ENCODE measurements at places on chromosomes 7 and 10.

GRCh38 chr7:143256932-143257331, 6.3 kb upstream of the GSTK1 start:
- DNase-seq = no peak

DNA sequence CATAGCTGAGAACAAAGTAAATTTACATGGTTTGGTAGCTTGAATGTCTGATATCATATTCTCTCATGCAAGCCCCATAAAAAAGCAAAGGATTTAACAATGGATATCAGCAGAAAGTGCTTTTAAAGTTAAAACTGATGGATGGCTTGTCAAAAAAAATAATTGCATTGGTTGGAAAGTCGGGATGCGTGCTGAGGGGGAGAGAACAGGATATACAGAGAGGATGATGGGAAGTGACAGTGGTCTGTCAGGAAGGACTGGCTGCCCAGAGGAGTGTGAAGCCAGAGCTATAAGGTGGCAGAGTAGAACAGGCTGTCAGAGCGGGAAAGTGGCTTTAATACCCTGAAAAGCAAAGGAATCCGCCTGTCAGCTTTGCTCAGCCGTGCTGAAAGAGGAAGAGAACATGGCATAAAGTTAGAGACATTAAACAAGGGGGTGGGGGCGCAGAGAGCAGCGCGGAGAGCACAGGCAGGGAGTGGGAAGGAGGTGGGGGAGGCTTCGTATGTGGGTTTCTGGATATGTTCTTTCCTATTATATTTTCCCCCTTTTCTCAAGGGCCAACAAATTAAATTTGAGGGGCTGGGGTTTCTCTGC, 493.0 kb downstream of the LRMDA start:
- no peak for DNase-seq

- DNase-seq = no peak
Measured at GRCh38 chr10:98262571-98262970, 5.4 kb downstream of the LOXL4 start.

- DNase-seq = no peak
Measured at GRCh38 chr10:116084161-116084560, 188.8 kb downstream of the GFRA1 start.

DNA sequence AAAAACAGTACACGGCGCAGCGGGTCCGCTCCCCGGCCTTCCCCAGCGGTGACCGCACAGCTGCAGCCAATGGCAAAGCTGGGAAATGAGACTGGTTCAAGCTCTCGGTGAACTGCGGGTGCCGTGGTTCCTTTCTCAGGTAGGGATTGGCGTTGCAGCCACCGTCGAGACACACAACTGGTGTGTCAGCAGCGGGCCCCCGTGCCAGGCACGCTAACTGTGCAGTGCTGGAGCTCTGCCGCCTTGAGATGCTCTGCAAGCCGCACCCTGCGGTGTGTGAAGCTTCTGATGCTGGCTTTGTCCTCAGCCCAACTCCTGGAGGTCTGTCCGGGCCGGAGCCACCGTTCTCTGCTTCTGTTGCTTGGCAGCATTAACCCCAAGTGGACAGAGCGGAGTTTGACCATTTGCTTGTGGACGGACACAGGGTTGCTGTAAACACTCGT, 20.6 kb upstream of the NKX6-2 start:
- peak; percentile 31 for DNase-seq

DNA sequence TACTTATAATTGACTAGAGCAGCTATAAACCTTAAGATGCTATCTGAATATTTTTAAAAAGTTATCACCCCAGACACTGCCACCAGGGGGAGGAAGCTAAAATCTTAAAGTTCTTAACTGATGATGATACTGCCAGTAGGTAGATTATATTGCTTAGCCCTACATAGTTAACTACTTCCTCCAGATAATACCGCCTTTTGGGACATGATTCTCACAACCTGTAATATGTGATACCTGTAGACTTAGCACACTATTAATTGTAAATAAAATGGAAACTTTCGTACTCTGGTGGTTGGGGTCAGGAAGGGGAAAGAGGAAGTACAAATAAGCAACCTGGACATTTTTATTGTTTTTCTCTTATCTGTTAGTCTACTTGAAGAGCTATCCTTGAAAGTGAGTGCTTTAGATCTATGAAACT, 268.9 kb downstream of the ADK start:
- DNase-seq = no peak

GRCh38 chr10:63627881-63628296, 106.7 kb downstream of the REEP3 start:
- DNase-seq = no peak

DNA sequence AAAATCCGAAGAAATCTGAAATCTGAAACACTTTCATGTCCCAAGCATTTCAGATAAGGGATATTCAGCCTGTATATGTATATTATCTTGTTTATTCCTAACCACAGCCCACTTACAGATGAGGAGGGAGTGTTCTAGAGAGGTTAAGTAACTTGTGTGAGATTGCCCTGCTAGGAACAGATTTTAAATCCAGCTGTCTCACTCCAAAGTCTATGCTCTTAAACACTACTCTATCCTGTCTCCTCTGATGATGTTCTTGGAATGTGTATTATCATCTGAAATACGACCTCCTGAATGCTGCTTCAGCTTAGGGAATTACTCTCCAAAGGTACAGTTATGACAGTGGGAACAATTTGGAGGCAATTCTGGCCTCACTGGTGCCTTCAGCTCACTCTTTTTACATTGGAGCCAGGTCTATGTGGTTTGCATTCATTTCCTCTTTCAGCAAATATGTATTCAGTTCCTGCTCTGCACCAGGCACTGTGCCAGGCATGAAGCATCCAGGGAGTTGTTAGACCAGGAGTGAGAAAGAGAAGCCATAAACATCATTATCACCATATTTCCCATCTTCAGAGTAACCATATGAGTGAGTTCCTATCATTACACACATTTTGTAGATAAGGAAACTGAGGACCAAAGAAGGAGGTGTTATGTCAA, 70.2 kb downstream of the NOC3L start:
- DNase-seq = peak; percentile 84

DNA sequence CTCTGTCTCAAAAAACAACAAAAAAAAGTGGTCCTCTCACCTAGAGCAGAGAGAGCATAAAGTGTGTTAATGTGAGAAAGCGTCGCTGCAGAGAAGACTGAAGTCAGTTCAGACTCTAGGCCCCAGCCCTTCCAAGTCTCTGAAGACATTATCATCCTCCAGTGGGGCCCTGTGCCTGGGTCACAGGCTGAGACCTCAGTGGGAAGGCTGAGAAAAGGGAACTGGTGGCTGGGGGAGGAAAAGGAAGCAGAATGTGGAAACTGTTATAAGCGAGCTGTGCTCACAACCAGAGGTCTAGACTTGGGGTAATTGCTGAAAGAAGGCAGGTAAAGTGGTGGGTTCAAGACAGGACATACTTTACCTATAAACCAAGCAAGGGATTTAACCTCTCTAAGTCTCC, 4.9 kb upstream of the RRP12 start:
- no peak for DNase-seq

DNA sequence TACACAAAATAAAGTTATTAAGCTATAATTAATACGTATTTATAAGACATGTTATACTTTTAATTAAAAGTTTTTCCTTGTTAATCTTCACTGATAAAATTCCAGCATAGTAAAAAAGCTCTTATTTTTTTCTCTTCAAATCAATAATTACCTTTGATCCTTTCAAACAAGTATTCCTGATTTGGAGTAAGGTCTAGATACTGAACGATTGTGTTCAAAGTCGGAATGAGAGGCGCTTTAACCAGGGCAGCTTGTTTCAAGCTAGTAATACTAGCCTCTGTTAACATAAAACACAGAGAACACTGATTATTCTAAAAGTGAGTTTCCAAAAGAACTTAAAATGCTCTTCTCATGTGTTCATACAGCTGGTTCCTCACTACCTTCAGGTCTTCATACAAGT, 27.0 kb downstream of the TMEM209 start:
- DNase-seq = no peak

GRCh38 chr7:33278095-33278494, 148.7 kb downstream of the BBS9 start:
- DNase-seq = no peak

All from right forelimb (tissue), 1 donor.